ENCODE measurements at places on chromosomes 2 and 18.

GRCh38 chr2:126750506-126750905, 94.5 kb downstream of the GYPC start:
- DNase-seq: no peak

DNA sequence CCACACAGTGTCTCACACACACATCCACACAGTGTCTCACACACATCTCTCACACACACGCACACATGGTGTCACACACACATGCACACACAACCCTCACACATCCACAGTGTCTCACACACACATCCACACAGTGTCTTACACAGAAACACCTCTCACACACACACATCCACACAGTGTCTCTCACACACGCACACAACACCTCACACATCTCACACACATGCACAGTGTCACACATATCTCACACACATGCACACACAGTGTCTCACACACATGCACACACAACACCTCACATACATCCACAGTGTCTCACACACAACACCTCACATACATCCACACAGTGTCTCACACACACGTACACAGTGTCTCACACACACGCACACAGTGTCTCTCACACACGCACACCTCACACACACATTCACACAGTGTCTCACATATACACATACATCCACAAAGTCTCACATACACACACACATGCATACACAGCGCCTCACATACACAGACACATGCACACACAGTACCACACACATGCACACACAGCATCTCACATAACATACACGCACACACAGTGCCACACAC, 473.9 kb upstream of the HS6ST1 start:
- DNase-seq: no peak

GRCh38 chr2:170514140-170514539, 201.0 kb upstream of the SP5 start:
- no peak for DNase-seq

GRCh38 chr18:62741584-62741983, 26.2 kb downstream of the PHLPP1 start:
- DNase-seq: no peak

GRCh38 chr2:200786826-200787225, 24.9 kb upstream of the BZW1 start:
- no peak for DNase-seq

DNA sequence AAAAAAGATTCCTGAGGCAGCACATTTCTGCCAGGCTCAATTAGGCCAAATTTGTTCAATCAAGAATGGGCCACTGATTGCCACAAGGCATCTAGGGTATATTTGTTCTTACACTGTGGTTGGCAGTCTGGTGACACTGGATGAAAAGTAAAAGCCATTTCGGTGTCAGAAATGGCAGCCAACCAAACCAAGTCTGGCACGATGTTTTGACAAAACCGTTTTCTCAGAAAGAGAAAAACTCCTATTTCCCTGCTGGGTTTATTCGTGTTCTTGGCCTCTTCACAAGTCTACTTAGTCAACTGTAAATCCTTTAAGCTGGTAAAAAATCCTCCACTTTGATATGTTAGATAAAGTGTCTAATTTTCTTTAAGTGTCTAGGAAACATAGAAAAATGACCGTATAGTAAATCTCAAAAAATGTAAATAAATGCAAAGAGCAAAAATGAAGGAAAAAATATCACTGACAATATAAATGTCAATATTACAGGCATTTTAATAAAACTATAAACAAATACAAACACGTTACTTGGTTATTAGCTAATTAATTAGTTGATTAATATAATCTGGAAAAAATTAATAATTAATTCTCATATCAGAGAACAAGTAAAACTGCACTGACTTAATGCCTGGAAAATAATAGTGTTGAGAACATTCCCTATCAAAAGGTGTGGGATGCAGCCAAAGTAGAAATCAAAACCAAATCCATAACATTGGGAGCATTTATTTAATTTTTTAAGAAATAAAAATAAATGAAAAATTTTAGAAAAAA, 182.0 kb upstream of the ZNF804A start:
- no peak for DNase-seq

DNA sequence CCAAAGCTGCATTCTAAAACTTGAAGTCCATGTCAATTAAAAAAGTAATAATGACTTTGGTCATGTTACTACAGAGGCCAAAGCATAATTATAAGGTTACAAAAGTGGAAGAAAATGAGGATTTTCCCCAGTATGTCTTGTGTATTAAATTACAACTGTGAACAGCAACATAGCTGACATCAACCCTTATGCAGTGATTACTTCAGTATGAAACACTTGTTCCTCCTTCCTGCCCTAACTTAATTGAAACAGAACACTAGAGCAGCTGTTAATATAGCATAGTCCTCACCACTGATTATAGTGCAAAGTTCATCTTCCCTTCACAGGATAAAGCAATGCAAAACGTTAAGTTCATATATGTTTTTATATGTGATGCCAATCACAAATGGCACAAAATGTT, 29.9 kb downstream of the EPB41L3 start:
- DNase-seq: no peak

DNA sequence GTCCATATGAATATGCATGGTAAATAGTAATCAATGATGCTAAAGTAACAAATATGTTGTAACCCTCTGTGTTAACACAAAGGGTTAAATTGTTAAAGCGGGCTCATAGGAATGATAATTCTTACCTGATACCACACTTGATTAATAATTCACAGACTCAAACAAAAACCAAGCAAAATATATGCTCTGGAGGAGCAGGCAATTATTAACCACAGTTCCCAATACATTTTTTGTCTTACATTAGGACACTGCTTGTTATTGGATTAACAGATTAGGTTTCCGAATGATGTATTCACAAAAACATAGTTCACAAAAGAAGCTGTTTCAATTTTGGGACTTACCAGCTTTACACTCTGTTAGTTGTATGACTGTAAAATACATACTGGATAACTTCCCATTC, 300.9 kb upstream of the LRRTM4 start:
- DNase-seq: no peak

DNA sequence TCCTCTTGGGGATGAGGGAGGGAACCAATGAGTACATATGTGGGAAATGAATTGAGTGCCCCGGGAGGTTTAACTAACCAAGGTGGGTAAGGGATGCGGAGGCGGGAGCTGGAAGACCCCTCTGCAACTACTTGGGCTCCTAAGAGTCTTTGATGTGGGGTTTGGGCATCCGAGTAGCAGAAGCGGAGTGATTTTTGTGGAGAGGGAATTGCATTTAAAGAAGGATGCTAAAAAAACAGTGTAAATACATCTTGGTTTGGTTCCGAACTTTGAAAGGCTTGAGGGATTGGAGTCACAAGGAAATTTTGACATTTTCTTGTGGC, 215.7 kb downstream of the MCFD2 start:
- no peak for DNase-seq

- no peak for DNase-seq
These were observed 58.5 kb upstream of the CTLA4 start for GRCh38 chr2:203809084-203809521.

DNA sequence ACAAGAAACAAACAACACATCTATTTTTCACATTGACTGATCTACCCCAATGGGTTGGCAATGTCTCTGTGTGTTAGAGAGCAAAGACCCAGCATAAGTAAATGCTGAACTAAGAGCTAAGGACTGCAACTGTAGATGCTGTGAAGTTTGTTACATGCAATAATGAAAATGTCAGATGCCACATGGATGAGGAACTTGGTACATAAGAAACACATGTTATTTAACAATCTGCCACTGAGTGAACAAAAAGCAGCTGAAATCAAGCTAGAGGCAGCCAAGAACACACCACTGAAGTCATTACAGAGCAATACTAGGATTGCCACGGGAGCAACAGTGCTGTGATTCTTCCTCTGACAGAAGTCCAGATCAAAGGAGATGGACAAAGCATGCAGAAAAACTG, 389.4 kb downstream of the CDH2 start:
- DNase-seq: no peak

DNA sequence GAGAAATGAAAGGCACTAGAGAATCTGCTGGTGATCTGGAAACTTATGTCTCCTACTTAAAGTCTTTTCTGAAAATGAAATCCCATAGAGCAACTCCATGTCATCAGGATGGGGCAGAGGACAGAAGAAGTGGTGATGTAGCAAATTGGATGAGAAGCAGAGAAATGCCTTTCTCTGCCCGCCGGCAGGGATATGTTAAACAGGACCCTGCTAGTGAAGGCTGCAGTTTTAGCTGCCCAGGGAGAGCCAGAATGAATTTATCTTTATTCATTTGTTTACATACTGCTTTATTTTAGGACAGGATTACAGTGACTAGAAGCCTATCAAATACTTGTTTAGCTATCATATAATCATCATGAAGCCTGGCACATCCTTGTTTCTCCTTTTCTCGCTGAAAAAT, 247.0 kb downstream of the DOK6 start:
- no peak for DNase-seq

- DNase-seq: no peak
These were observed 77.7 kb downstream of the MAP2 start for GRCh38 chr2:209501579-209501978.

- no peak for DNase-seq
These were observed 507.4 kb upstream of the MYT1L start for GRCh38 chr2:2838548-2838845.

- DNase-seq: no peak
These were observed 428.5 kb upstream of the CNTNAP5 start for GRCh38 chr2:123596621-123597020.

DNA sequence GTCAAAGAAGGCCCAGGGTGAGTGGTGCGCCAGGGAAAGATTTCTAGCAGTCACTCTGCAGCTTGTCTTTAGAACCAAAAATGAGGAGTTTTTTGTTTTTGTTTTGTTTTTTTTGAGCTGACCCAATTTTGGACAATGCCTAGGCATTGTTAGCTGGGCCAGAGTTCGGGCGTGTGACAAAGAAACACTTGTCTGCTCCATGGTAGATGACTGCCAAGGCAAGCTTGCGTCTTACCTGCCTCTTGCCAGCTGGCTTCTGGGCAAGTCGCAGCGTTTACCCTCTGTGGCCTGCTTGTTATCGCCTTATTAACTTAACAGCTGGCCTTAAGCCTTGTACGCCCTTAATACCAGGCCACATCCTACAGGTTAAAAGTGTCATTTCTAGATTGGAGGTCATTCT, 114.3 kb downstream of the GALNT1 start:
- DNase-seq: no peak

GRCh38 chr2:85692039-85692645, 2.0 kb upstream of the GNLY start:
- DNase-seq: no peak

- no peak for DNase-seq
These were observed 210.2 kb downstream of the NCK2 start for GRCh38 chr2:105954891-105955290.

DNA sequence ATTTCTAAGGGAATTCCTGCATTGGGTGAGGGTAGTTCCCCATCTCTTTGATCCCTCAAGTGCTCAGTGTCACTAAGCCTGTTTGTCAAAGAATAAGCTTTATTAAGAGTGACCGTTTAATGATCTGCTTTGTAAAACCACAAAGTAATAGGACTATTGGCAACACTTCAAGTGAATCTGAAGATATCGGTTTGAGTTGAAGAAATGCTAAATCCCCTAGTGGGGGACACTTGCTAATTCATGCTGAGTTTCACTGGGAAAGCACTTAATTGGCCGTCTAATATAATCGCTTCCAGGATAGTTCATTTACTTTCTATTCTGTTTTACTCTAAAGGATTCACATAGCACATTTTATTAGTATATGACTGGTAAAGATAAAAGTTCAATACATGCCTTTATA, 54.4 kb downstream of the DTNA start:
- DNase-seq: no peak

- DNase-seq: no peak
These were observed 1173.1 kb upstream of the ZEB2 start for GRCh38 chr2:145692971-145693478.

- no peak for DNase-seq
These were observed 167.5 kb downstream of the DYSF start for GRCh38 chr2:71620851-71621251.

- no peak for DNase-seq
These were observed 33.5 kb upstream of the ATG16L1 start for GRCh38 chr2:233217892-233218377.

GRCh38 chr2:217805668-217806481, 196.9 kb downstream of the TNS1 start:
- DNase-seq: no peak

DNA sequence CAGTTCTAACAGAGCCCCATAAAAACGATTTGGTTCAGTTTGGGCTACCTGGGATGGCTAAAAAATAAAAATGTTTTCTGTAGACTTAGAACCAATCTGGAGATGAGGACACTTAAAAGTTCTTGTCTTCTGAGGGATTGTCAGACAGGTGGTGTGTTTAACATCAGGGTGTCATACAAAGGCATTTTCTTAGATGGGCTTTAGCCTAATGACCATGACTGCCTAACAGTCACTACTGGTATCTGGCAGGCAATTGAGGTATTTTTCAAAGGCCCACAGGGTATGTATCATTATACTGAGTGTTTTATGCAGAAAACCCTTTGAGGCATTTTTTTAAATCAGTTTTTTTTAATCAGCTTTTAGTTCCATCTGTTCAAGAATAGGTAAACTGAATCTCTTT, 341.4 kb downstream of the PARD3B start:
- no peak for DNase-seq

GRCh38 chr18:62732617-62733016, 17.3 kb downstream of the PHLPP1 start:
- DNase-seq: no peak

DNA sequence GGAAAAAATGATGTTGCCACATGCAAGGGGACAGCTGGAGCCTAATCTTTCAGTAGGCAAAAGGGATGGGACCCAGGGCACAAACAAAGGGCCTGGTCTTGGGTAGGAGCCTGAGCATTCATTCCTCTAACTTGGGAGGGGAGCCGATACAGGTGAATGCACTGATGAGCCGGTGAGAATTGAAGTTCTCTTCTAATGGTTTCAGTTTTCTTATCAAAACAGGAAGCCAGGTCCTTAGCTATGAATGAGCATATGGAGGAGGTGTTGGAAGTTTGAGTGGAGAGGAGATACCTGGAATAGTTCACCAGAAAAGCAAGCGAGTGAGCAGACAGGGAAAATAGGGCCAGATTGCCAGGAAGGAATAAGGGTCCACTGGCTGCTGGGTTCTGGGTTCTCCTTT, 10.1 kb downstream of the DPP4 start:
- no peak for DNase-seq

GRCh38 chr2:10476723-10477442, 28.8 kb upstream of the ODC1 start:
- DNase-seq: no peak

DNA sequence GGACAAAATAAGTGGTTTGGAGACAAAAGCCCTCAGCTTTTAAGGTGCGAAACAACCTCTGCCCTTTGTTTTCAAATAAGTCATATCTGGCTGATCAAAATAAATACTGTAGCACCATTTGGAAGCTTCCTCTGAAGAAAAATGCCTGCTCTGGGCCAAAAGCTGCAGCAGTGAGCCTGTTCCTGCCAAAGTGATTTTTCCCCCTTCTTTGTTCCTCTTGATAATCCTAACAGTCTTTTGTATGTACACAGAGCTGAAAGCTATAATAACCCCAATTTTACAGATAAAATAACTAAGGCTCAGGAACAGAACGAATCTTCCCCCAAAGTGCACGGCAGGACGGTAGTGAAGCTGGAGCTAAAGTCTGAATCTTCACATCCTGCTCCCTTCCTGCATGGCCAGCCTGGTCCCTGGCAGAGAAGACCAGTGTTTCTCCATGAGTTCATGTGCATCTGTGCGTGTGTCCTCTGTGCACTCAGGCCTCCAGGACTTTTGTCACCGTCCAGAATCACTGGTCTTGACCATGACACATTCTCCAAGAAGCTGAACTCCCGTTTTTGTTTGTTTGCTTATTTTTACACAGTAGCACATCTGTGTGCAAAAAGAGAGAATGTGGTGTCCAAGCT, 2114.1 kb upstream of the PIK3C3 start:
- no peak for DNase-seq

GRCh38 chr18:76571689-76572088, 76.6 kb upstream of the ZNF516 start:
- no peak for DNase-seq
